Stimulated activated naive B cell treated with anti-CD40 and anti-IgM and Interleukin-4, amounts not matched to agents 10 μg/mL and 1 μg/mL and 100 μg/mL, for 72 hours (primary cell): ENCODE measurements at places on chromosomes 1 and 21.
A peak's percentile ranks its signal among the peaks of the same experiment; 100 is the strongest.

DNA sequence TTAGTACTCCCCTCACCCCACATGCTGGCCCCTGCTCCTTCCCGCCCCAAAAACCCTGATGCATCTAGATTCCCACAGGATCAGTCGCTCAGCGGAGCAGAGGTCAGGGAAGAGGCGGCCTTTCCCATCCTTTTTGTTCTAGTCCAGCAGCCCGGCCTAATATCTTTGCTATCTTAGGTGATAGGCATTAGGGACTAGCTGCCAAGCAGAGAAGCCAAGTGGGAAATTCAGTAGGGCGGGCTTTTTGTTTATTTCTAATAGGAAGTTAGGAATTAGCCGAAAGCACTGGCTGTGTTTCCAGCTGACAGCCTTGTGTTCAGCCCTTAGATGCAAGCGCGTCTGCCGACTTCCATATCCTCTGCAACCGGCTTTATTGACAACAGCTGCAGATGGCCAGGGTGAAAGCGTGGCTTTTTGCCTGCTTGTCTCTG lies 59.0 kb upstream of the BCAR3 start:
- no peak for DNase-seq

DNA sequence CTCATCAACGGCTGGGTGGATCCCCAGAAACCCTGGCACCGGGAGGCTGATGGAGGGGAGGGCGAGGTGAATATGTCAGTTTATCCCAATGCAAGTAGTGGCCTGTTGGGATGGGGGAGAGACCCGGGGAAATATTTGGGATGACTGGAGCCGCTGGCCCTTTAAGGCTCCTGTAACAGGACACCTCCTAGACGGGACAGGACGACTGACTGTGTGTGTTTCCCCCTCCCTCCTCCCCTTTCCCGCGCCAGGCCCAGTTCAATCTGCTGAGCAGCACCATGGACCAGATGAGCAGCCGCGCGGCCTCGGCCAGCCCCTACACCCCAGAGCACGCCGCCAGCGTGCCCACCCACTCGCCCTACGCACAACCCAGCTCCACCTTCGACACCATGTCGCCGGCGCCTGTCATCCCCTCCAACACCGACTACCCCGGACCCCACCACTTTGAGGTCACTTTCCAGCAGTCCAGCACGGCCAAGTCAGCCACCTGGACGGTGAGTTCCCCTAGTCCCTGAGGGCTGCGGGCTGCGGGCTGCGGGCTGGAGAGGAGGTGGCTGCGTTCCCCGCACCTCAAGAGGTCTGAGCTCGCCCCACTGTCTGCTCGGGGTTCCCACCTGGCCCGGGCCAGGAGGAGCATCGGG lies 44.8 kb upstream of the CCDC27 start:
- no peak for DNase-seq

DNA sequence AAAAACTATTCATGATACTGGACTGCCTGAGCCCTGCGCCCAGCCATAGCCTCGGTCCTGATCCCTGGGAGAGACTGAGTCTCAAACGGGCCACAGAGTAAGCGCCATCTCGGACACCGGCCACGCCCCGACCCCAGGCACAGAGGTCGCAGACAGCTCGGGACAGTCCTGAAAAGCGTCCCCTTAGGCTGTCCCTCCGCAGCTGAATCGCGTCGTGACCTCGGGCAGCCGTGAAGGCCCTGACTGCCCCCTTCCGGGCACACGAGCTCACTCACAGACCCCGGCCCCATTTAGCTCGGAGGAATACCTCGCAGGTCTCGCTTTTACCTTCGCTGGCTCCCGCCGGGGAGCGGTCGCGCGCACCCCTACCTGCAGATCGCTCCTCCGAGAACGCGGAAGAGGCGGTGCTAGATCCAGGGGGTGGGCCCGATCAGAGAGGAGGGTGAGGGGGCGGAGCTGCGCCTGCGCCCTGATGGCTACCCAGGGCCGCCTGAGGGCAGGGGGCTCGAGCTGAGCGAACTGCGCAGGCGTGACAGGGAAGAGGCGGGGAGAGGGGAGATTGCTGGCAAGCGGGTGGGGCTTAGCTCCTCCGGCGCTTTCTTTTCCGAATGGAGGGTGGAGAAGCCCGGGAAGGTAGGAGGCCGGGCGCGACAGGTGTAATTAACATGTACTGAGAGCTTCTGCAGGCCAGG lies at the start of gene MKNK1:
MKNK1 (minus strand) TSS at position 411 of the 692 bp plus-strand sequence. CDS start 20,941 bp downstream, outside the sequence.
- DNase-seq = peak; percentile 95

GRCh38 chr1:39317111-39317510 lies 112.6 kb downstream of the MACF1 start:
- DNase-seq = no peak

DNA sequence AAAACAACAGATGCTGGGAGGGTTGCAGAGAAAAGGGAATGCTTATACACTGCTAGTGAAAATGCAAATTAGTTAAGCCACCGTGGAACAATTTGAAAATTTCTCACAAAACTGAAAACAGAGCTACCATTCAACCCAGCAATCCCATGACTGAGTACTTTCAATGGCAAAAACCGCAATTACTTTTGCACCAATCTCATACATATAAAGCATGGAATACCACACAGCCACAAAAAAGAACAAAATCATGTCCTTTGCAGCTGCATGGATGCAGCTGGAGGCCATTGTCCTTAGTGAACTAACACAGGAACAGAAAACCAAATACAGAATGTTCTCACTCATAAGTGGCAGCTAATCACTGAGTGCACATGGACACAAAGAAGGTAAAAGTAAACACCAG lies 6.3 kb upstream of the OR2T8 start:
- no peak for DNase-seq

DNA sequence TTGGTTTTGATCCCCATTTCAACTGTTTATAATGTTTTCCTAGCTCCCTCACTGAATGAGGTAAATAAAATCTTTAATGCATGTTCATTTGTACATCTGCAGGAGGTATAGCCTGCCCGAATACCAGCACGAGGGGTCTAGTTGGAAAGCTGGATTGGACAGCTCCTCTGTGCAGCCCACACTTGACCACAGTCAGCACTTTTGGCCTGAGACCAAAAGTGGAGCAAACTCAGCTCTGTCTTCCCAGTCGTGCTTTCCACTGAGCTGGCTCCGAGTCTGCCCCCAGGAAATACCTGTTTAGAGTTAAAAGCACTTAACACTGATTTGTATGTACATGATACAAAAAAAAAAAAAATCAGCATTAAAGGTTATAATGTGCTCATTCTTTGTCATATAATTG lies 224.4 kb downstream of the DSCAM start:
- DNase-seq = no peak

DNA sequence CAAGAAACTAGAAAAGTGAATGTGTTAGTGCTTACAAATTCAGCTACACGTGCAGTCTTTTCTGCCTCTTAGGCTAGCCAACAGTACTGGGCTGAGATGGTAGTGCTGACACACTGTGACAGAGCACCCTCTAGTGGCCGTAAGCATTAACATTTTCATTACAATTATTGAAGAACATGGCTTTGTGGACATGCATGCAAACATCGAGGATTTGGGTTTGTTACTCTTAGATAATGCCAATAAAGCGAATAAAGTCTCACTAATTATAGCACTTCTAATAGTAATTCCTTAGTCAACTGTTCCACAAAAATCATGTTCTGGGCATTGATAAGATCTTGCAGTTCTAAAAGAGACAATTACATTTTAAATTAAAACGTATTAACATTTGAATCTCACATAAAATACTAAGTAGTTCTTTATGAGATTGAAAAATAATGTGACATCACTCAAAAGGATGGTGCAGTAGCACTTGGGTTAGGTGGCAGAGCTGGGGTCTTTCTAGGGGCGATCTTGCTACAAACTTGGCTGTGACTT lies 47.1 kb downstream of the MYSM1 start:
- DNase-seq = no peak

DNA sequence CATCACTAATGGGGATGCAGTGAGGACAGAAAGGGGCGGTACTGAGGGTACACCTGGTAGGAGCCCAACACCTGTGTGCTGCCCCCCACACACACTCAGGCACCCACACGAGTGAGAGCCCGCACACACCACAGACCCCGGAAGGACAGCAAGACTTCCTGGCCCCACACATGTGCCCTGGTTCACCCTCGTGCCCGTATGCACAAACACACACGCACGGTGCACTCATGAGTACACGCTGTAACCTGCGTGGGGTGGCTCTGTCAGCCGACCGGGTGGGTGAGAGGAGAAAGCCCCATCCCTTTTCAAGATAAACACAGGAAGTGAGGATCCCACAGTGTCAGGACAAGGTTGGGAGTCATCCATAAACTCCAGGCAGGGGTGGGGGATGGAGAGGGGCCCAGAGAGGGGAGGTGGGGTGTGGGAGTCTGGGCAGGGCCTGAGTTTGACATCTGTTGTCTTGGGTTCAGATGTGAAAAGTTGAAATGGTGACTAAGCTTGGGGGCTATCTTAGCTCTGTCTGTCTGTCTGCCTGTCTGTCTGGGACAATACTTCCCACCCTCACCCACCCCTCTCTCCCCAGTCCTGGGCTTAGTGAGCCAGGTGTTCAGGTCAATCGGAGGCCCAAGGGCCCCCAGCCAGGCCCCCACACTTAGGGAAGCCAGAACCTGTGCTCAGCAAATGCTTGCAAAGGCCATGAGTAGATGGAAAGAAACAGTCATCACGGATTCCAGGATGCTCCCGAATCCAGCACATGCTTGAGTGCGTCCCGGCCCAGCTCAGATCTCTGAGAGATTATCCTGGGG lies 119.8 kb upstream of the ZBTB40 start:
- no peak for DNase-seq

GRCh38 chr1:193299038-193299437 lies 112.6 kb upstream of the B3GALT2 start:
- DNase-seq = no peak

- no peak for DNase-seq
Observed at GRCh38 chr21:37429356-37429755, 62.8 kb downstream of the DYRK1A start.

- no peak for DNase-seq
Observed at GRCh38 chr1:211378844-211379243, 52.2 kb downstream of the TRAF5 start.

GRCh38 chr1:24450857-24451397 lies 35.3 kb downstream of the NIPAL3 start:
- no peak for DNase-seq

- no peak for DNase-seq
Observed at GRCh38 chr1:103900005-103900404, 150.3 kb downstream of the AMY1C start.

DNA sequence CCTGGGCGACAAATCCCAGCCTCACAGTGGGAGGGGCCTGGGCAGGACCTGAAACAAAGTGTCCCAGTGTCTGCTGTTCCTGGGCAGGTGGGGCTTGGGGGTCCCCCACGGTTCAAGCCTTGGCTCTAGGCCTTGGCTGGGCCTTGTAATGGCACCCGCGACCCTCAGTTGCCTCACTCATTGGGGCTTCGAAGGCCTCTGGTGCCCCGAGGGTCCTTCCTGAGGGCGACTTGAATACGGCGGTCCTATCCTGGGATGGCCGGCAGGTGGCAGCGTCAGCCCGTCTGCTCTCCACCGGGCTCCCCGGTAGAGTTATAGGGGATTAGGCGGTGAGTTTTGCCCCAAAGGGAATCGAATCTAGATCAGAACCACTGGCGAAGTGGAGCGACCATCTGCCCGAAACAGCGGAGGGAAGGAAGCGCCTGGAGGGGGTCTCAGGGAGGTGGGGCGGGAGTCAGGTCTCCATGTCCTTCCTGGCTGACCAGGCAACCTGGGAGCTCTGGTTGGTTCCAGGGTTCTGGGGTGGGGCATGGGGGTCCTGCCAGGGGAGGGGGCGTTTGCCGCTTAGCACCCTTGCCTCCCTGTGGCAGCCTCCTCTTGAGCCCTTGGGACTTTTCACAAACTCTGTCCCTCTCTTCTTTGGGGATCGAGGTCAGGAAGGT lies 2.1 kb upstream of the PEX10 start:
- DNase-seq = peak; percentile 70

DNA sequence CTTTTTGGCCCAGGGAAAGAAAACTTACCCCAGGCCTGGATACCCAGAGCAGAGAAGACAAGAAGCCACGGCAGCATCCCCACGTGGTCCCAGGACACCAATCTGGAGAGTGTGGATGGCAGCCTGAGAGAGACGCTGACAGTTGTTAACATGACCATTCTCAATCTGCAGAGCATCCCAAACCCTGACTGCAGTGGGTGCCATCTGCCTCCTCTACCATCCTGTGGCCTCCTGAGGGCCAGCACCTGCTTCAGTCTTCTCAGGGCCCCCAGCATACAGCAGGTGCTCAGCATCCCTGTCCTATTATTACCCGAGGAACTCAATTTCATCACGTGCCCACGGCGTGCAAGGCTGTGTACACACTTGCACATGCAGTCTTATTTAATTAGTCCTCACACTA lies 785 bp downstream of the PGLYRP4 start:
- no peak for DNase-seq

DNA sequence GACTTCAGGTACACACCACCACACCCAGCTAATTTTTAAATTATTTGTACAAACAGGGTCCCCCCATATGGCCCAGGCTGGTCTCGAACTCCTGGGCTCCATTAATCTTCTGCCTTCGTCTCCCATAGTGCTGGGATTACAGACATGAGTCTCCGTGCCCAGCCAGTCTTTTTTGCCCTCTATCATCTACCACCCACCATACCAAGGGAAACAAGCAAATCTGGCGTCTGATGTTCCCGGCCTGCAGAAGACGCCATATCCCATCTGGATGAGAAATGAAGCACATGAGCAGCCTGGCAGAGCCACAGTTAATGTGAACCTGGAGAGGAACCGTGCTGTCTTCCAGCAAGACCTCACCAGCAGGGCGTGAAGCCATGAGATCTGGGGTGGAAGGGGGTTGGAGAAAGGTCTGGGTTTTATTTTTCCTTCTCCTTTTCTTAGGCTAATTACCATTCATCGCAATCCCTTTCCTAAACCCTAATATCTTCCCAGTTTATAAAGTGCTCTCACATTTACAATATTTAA lies 1.8 kb upstream of the PRELP start:
- no peak for DNase-seq

DNA sequence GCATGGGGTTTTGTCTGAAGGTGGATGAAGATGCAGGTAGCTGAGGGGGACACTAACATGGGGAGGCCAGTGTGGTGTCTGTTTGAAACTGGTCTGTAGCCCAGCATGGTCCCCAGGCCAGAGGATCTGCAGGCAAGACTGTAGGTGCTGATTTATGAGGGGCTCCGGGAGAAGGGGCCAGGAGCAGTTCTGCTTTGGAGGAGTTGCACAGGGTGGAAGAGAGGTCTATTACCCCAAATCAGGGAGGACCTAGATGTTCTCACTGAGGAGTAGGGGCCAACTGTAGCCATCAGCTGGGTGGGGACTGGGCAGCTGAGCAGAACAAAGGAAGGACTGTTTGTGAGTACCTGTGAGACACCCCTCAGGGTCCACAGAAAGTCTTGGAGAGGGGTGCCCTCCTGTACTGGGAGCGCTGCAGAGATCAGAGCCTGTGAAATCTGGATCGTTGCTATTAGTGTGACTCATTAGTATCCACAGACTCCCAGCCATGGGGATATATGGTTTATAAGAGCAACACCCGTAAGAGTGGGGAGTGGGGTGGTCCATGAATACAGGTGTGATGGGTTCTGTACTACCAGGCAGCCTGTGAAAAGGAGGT lies 64.3 kb upstream of the IRF2BP2 start:
- no peak for DNase-seq

- no peak for DNase-seq
Observed at GRCh38 chr1:19385221-19385620, 73.1 kb downstream of the SLC66A1 start.
